Thyroid gland (tissue), 4 donors: ENCODE measurements at places on chromosomes 13 and 19. TPM values are rescaled to one million over a fixed set of nuclear protein-coding genes. Genes with fewer than 3 reads are reported as not detected.

Gene STXBP2
- total RNA-seq: 89.2 TPM

Gene FCER2
- total RNA-seq: not detected

Gene ERVV-1
- not detected for total RNA-seq

GRCh38 chr19:3606690-3607289 lies at the start of gene TBXA2R:
Gene TBXA2R (minus strand): TSS chr19:3606875. CDS start chr19:3600634, 6,241 bp downstream.
- peak within 1 kb of the TSS; percentile 79 for H3K27ac ChIP-seq
- H3K36me3 ChIP-seq: peaks cover 8% of the 10 kb centered on the region
- H3K4me3 ChIP-seq: peak within 1 kb of the TSS; percentile 31
- DNase-seq: peak; percentile 42

Gene CLN5
- total RNA-seq: 191 TPM

GRCh38 chr19:29724746-29725145 lies 9.7 kb upstream of the C19orf12 start:
- H3K36me3 ChIP-seq: no peaks in the 10 kb centered on the region
- H3K4me3 ChIP-seq: no peak overlapping the region
- peaks cover 7% of the 10 kb centered on the region for H3K27me3 ChIP-seq
- H3K4me1 ChIP-seq: peaks cover 7% of the 10 kb centered on the region

DNA sequence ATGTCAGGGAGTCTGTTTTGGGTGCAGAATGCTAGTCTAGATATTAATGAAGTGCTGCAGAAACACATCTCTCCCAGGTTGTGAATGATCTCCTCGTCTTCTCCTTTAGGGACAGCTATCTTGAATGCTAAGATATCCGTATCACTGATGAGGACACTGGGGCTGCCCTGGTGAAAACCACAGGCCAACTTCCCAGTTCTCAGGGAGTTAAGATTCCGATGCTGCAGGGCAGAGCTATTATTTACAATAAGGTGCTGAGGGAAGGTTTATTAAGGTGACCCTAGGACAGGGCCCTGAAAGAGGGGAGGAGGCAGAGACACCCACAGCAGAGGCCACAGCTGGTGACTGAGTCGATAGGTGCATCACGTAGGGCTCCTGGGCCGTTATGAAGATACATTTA lies 66.1 kb downstream of the TNFRSF19 start:
- DNase-seq: no peak
- no peaks in the 10 kb centered on the region for H3K27me3 ChIP-seq

GRCh38 chr13:42615691-42616090 lies 41.7 kb downstream of the TNFSF11 start:
- no peak overlapping the region for H3K27ac ChIP-seq
- H3K36me3 ChIP-seq: no peaks in the 10 kb centered on the region
- H3K4me3 ChIP-seq: no peak overlapping the region
- no peaks in the 10 kb centered on the region for H3K4me1 ChIP-seq
- DNase-seq: no peak

- H3K36me3 ChIP-seq: no peaks in the 10 kb centered on the region
- H3K27me3 ChIP-seq: peaks cover 10% of the 10 kb centered on the region
These were observed 953 bp downstream of the DZIP1 start for GRCh38 chr13:95643571-95643935.

GRCh38 chr19:2021453-2022140 lies 6.1 kb upstream of the BTBD2 start:
- H3K27ac ChIP-seq: peak overlapping the region; percentile 44
- no peaks in the 10 kb centered on the region for H3K36me3 ChIP-seq
- DNase-seq: peak; percentile 90
- H3K4me1 ChIP-seq: peaks cover 4% of the 10 kb centered on the region
- no peaks in the 10 kb centered on the region for H3K27me3 ChIP-seq

DNA sequence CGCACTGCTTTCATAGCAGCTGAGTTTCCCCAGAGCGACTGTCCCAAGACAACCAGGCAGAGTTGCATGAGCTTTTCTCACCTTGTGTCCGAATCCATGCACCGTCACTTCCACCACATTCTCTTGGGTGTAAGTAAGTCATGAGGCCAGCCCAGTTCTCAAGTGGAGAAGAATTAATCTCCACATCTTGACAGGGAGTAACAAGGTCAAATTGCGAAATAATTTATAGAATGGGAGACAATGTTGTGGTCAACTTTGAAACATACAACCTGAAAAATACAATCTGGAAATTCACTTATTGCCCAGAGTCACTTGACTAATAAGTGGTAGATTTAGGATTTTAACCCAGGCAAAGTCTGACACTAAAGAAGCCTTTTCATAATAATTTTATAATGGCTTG lies 123.7 kb downstream of the UFM1 start:
- DNase-seq: no peak
- H3K27ac ChIP-seq: no peak overlapping the region
- H3K4me1 ChIP-seq: no peaks in the 10 kb centered on the region
- no peak overlapping the region for H3K4me3 ChIP-seq
- no peaks in the 10 kb centered on the region for H3K36me3 ChIP-seq

GRCh38 chr19:16677055-16677454 lies 16.1 kb downstream of the TMEM38A start:
- DNase-seq: no peak
- H3K4me1 ChIP-seq: no peaks in the 10 kb centered on the region
- H3K4me3 ChIP-seq: no peak overlapping the region
- no peak overlapping the region for H3K27ac ChIP-seq
- H3K36me3 ChIP-seq: no peaks in the 10 kb centered on the region

DNA sequence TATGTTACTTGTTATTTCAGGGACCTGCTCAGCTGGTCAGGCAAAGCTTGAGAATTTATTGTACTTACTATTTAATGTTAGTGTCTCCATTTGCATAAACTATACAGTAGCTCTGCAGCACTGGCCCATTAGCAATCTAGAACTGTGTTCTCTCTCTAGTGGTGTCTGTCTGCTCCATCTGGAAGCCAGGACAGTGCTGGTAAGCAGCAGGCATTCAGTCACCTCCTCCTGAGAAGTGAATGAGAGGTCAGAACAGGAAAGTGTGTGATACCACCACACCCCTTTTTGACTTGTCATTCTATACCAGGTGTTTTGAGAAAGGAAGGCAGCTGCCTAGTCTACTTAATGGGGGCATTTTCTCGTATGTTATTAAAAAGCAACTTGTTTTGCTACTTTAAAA lies 3.9 kb downstream of the COG3 start:
- DNase-seq: no peak
- H3K36me3 ChIP-seq: no peaks in the 10 kb centered on the region
- no peak overlapping the region for H3K4me3 ChIP-seq
- H3K27me3 ChIP-seq: no peaks in the 10 kb centered on the region
- H3K4me1 ChIP-seq: peaks cover 26% of the 10 kb centered on the region

GRCh38 chr19:12034620-12035019 lies 859 bp downstream of the ZNF433 start:
- no peak overlapping the region for H3K4me3 ChIP-seq
- peaks cover 12% of the 10 kb centered on the region for H3K4me1 ChIP-seq
- peak overlapping the region; percentile 92 for H3K27ac ChIP-seq
- no peaks in the 10 kb centered on the region for H3K27me3 ChIP-seq

- no peaks in the 10 kb centered on the region for H3K36me3 ChIP-seq
- no peak overlapping the region for H3K4me3 ChIP-seq
- peaks cover 5% of the 10 kb centered on the region for H3K4me1 ChIP-seq
- H3K27ac ChIP-seq: no peak overlapping the region
- DNase-seq: no peak
- no peaks in the 10 kb centered on the region for H3K27me3 ChIP-seq
These were observed 6.6 kb upstream of the NRTN start for GRCh38 chr19:5798244-5798643.

- no peaks in the 10 kb centered on the region for H3K36me3 ChIP-seq
- H3K27ac ChIP-seq: no peak overlapping the region
- H3K4me3 ChIP-seq: no peak overlapping the region
- DNase-seq: no peak
- H3K27me3 ChIP-seq: no peaks in the 10 kb centered on the region
These were observed 110.7 kb downstream of the EFNB2 start for GRCh38 chr13:106424805-106425204.

DNA sequence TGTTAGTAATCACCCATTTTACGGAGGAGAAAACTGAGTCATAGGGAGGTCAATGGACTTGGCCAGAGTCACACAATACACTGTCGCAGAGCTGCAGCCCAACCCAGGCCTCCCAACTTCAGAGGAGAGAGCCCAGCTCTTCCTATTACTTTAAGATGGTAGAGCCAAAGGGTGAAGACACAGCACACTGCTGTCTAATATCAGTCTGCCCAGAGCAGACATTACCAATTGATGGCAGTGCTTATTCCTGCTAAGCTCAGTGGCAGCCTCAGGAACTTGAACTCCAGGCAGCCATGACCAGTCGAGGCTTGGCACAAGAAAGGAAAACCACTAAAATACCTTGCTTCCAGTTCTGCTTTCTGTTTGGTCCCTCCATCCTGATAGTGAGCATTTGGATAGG lies 18.4 kb downstream of the TMEM150B start:
- H3K36me3 ChIP-seq: no peaks in the 10 kb centered on the region
- no peak overlapping the region for H3K27ac ChIP-seq
- no peak for DNase-seq
- no peaks in the 10 kb centered on the region for H3K27me3 ChIP-seq
- H3K4me3 ChIP-seq: no peak overlapping the region

- H3K27ac ChIP-seq: no peak overlapping the region
- no peaks in the 10 kb centered on the region for H3K27me3 ChIP-seq
- DNase-seq: no peak
- H3K4me1 ChIP-seq: no peaks in the 10 kb centered on the region
- no peaks in the 10 kb centered on the region for H3K36me3 ChIP-seq
These were observed 335.6 kb downstream of the RBM26 start for GRCh38 chr13:79070343-79070974.

DNA sequence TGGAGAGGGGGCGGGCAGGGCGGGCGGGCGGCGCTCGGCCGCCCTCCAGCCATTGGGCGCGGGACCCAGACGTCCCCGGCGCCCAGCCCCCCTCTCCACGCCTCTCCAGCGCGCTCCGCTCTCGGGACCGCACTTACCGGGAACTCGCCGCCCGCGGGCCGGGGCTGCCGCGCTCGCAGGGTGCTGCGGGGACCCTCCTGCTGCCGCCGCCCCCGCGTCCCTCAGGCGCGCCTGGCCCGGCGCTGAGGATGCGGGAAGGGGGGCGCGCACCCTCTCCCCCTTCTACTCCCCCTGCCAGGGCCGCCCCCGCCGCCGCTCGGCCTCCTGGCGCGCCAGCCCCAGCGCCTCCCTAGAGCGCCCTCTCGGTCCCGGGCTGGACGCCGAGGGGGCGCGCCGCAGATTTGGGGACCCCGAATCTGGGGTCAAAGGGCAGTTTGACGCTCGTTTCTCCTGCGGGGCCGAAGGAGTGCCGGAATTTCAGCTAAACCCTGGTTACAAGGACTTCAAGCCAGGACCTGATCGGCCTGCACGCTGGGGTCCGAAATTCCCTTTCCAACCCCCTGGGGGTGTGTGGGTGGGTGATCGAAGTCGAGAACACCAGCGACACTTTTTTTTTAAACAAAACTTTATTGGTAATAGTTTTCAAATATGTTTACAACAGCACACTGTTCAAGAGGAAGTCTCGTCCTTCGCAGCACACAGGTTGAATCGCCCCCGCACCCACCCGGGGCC lies 696 bp upstream of the SAMD1 start:
- DNase-seq: peak; percentile 26
- no peaks in the 10 kb centered on the region for H3K27me3 ChIP-seq
- peaks cover 27% of the 10 kb centered on the region for H3K4me1 ChIP-seq
- H3K27ac ChIP-seq: peak overlapping the region; percentile 97
- H3K4me3 ChIP-seq: peak overlapping the region; percentile 93
- no peaks in the 10 kb centered on the region for H3K36me3 ChIP-seq

DNA sequence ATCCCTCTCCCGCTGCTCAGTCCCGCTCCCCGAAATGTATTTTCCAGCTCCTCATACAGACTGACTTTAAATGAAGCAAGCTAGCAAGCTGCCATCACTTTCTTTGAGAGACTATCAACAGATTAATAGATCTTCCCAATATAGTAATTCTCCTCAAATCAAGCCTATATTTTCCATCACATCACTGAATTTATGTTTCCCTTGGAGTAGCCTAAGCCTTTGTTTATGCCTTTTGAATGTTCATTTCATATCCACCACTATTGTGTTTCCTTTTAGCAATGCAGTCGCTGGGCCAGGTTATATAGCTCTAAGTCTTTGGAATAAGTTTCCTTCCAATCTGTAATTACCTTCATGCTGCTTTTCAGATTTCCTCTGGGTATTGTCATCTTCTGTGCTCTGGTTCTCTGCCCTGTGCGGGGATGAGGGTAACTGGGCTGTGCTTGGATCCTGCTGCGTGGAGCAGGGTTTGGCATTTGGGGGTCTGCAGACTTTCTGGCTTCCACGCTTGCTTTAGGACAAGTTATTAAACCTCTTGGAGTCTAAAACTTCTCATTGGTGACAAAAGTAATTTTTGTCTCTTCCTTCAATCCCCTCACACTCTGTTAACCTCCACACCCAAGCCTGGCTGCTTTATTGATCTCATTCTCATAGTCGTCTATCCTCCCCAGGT lies 256.9 kb downstream of the DLEU7 start:
- no peak overlapping the region for H3K4me3 ChIP-seq
- H3K27me3 ChIP-seq: no peaks in the 10 kb centered on the region
- peaks cover 9% of the 10 kb centered on the region for H3K4me1 ChIP-seq
- H3K27ac ChIP-seq: no peak overlapping the region

Gene NLRP5
- total RNA-seq: not detected

Gene OR4F17
- total RNA-seq: not detected

Gene ZNF98
- 4.3 TPM for total RNA-seq

DNA sequence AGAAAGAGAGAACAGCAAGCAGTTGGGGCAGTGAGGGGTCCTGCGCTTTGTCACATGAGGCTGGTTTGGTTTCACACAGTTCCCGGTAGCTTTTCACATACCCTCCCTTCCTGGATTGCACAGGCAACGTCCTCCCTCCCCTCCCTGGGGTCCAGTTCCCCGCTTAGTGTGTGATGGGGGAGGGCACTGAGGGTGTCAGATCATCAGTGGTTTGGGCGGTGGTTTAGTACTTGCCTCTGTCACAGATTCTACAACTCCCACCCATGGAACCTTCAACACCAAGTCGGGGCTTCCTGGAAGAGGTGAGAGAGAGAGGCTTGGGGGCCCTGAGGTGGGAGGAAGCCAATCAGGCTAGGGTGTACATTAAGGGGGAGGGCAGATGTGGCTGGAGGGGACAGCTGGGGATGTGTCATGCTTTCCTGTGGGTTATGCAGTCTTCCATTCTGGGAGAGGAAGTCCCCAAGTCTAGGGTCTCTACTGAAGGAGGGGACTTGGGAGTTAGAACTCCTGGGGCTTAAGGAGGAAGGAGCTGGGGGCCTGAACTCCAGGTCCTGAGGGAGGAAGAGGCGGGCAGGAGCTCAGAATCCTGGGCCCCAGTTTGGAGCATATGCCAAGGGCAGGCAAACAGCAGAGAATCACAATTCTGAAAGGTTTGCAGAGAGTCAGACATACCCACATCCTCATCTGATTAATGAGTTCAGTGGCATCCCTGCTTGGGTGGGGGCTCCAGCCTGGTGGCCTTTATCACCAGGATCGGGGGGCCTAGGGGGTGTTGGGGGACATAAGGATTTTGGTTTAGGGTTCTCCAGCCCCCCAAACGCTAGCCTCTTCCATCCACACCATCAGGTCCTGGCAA lies at the start of gene NKG7:
TSS of gene NKG7 (minus strand) at position 6 of the 856 bp plus-strand sequence. CDS start 119 bp downstream, outside the sequence.
- DNase-seq: no peak
- no peak within 1 kb of the TSS for H3K4me3 ChIP-seq
- H3K27ac ChIP-seq: no peak within 1 kb of the TSS
- H3K4me1 ChIP-seq: peaks cover 6% of the 10 kb centered on the region
- H3K27me3 ChIP-seq: no peaks in the 10 kb centered on the region

Gene ATP4B
- not detected for total RNA-seq

Gene IGFL1
- total RNA-seq: not detected

- peaks cover 6% of the 10 kb centered on the region for H3K4me1 ChIP-seq
- no peak overlapping the region for H3K27ac ChIP-seq
- no peaks in the 10 kb centered on the region for H3K27me3 ChIP-seq
These were observed 8.2 kb downstream of the SMIM24 start for GRCh38 chr19:3471954-3472655.

Gene RFPL4AL1
- not detected for total RNA-seq

Gene ANGPTL8
- not detected for total RNA-seq
